Stimulated activated CD4-positive, alpha-beta T cell treated with anti-CD3 and anti-CD28 coated beads, Interleukin-1b, Interleukin-23, amount 100 ng/mL, for 48 hours (primary cell): ENCODE measurements at places on chromosomes 11 and 22.

DNA sequence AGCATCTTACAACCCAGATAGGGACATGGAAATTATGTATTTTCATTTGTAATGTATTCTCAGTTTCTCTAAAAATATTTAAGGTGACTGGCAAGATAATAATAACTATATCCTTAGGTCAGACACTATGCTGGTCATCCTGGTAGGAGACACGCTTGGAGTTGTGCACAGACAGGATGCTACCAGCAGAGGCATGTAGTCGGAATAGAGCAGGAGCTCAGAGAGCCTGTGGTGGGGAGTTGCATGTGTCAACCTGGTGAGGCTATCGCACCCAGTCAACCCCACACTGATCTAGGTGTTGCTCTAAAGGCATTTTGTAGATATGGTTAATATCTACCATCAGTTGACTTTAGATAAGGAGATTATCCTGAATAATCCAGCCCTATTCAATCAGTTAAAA lies 318.5 kb downstream of the MIAT start:
- no peak for DNase-seq

DNA sequence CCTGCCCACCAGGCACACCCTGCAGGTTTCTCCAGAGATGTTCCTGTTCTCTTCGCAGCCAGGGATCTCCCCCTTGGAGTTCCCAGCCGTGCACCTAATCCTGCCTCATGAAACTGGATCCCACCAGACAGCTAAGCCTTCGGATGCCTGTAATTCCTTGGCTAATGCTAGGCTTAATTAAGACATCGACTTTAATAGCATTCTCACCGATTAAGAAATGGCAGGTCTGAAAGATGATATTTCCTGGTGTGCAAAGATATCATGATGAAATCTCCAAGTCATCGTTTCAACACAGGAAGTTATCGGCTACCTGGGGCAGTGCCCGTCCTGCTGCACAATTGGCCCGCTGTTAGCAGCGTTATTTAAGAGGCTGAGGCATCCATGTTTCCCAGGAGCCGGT lies 41.5 kb upstream of the CCND1 start:
- no peak for DNase-seq

DNA sequence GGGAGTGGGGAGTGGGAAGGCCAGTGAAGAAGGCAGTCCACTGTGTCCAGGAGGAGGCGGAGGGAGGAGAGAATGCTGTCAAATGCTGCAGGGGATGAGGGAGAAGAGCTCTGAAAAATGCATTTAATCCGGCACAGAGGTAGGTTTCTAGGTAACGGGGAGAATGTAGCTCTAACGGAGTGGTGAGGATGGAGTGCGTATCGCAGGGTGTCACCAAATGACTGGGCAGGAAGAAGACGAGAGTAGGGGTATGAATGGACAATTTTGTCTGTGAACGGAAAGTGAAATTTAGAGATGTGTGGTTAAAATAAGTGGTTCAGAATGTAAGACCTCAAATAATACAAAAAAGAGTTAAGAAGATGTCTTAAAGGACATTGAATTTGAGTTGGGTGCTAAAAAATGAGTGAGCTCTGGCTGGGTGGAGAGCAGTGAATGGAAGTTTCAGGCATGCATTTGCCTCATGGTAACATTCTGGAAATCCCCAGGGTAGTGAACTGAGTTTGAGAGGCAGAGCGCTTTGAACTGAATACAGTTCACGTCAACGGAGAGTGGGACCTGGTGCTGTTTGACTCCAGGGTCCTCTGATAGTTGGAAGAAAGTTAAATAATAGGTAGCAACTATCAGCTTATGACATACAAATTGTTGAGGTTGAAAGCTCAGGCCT lies 81.3 kb upstream of the CADM1 start:
- no peak for DNase-seq

GRCh38 chr11:64118876-64119665 lies 46.8 kb downstream of the MACROD1 start:
- no peak for DNase-seq

DNA sequence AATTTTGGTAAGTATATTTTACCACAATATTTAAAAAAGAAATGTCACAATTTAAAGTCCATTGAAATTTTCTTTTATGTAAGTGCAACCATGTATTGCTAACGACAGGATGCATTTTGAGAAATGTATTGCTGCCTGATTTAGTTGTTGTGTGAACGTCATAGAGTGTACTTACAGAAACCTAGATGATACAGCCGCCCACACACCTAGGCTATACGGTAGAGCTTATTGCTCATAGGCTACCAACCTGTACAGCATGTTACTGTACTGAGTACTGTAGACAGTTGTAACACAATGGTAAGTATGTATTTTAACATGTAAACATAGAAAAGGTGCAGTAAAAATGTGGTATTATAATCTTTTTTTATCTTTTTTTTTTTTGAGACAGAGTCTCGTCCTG lies 48.1 kb downstream of the CBL start:
- DNase-seq: peak; percentile 79

DNA sequence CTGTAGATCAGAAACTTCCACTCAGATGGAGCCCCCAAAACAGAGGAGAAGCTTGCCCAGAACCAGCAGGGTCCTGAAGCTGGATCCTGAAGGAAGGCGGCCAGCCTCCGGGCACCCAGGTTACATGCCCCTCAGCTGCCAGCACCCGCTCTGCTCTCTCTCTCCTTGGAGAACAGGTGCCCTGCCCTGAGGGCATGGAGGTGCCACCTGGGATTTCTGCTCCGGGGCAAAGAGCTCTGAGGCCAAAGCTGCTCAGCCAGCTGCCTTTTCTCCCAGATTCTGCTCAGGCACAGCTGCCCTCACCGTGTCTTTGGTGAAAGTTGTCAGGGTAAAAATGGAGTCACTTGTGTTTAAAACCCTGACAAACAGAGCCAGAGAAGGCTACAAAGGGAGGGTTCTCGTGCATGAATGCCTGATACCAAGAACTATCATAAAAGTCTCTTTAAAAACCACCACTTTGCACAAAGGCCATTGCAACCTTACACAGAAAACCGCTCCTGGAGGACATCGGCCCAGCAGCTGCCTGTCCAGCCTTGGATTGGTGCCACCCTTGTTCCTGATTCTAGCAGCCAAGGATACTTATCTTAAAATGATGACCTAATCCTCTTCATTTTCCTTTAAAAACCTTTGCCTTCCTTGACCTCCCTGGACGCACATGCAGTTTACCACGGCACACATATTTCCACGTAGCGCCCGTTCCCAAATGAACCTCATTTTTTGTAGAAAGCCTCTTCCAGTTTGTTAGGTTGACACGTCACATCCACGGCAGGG lies 140.0 kb downstream of the CACNA1I start:
- DNase-seq: no peak

GRCh38 chr22:46158283-46158682 lies 8.0 kb downstream of the PPARA start:
- DNase-seq: no peak

DNA sequence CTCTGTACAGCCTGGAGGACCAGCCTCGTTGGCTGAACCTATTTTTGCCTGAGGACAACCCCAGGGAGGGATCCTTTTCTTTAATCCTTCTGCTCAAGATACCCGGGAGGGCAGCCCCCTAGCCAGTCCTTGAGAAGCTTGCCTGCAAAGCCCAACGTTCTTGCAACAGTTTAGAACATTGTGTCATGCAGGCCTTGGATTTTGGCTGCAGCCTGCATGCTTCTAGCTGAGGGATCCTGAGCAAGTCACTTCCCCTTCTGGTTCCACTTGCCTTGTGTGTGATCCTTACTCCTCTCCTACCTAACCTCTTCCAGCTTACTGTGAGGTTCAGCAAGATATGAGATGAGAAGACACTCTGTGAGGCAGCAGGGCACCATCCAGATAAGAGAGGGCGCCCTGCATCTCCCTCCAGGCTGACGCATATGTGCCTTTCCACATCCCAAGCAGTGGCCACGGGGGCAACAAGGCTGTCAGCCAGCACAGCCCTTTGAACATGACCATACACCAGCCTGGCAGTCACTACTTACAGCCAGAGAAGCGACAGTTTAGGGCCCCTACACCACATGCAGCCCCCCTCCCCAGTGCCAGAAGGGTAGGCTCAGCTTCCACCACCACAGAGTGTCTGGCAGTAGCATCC lies 76.1 kb downstream of the C11orf58 start:
- no peak for DNase-seq

DNA sequence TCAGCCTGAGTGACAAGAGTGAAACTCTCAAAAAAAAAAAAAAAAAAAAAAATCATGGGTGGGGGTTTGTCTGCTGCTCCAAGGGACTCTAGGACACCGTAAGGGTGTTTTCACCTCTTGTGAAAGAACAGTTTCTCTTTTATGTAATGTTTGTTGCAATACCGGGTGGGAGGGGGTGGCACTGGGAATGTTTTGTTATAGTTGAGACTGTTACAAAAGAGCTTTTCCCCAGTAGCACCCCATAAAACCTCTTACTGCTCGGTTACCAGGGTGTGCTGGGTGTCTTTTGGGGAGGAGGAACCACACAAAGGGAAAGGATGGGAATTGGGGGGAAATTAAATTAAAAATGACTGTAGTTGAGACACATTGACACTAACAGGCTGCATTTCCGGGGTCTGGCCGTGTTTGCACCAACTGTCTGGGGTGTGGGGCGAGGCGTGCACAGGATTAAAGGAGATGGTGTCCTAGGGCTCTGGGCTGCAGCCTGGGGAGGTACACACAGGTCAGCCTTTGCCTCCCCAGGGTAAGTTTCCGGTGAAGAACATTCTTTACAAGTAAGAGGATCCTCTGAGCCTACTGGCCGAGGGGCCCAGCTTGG lies 1.6 kb downstream of the NFAM1 start:
- no peak for DNase-seq

GRCh38 chr22:24526191-24526590 lies 28.7 kb downstream of the GUCD1 start:
- DNase-seq: no peak

GRCh38 chr11:94543695-94544645 lies at the start of gene FUT4:
Gene FUT4, plus strand, starts transcription at chr11:94543921. Its CDS starts 213 bp downstream, at chr11:94544134.
- DNase-seq: peak; percentile 79

DNA sequence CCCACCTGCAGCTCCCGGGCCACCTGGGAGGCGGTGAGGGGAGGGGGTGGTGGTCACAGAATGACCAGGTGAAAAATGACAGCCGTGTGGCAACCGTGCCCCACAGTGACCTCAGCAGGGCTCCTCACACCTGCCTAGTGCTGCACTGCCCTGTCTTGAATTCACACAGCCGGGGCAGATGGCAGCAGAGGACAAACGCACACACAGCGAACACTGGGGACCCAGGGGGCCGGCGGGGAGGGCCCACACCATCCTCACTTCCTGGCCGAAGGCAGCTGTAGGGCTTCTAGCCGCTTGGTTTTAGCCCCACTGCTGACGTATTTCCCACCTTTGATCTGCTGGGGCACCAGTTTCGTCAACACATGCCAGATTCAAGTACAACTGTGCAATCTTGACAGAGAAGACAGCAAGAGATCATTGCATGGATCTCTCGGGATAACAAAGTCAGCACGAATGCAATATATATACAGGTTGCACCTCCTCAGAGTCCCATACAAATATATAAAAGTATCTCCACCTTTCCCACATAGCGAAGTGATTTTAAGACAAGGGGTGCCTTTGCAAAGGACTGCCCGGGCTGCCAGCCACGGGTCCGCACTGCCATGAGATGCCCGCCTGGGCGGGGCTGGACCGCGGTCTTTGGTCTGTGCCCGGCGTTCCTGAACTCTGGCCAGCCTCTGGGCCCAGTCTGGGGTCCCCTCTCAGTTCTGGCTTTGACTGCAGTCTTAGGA lies 26.9 kb downstream of the TRMU start:
- DNase-seq: no peak

DNA sequence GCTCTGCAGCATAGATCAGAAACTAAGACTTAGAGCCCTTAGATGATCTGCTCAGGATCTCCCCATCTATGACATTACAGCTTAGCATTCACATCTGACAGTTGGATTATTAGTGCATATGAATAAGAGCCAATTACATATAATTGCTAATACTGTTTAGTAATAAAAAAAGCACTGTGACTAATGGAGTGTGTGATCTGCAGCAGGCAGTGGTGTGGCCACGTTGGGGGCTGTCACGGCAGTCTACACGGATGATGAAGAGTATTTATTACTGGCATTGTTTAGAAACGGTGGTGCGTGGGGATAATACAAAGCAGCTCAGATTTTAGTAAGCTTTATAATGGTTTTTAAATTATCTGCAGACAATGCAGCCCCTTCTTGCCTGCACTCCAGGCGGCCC lies 93.5 kb upstream of the TIMP3 start:
- no peak for DNase-seq

DNA sequence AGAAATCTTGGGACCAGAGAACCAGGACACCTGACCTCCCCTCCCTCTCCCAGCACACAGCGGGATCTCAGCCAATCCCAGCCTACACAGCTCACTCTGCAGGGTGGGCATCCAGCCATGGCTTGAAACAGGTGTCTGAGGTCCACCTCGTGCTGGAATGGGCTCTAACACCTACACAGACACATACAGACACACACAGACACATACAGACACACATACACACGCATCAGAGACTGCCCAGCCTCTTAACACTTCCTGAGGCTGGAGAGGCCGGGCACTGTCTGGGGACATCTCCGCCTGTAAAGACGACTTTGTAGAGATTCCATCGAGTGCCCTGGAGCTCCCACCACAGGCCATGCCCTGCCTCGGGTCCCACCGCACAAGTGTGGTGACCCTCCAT lies 36.7 kb downstream of the CAPN1 start:
- no peak for DNase-seq

GRCh38 chr22:17471886-17472535 lies 91.3 kb upstream of the SLC25A18 start:
- DNase-seq: no peak

GRCh38 chr22:50027639-50028537 lies 15.3 kb upstream of the IL17REL start:
- peak; percentile 70 for DNase-seq
